Cerebellar nuclear complex (tissue), 1 donor: ENCODE measurements at places on chromosomes 2 and 18.

DNA sequence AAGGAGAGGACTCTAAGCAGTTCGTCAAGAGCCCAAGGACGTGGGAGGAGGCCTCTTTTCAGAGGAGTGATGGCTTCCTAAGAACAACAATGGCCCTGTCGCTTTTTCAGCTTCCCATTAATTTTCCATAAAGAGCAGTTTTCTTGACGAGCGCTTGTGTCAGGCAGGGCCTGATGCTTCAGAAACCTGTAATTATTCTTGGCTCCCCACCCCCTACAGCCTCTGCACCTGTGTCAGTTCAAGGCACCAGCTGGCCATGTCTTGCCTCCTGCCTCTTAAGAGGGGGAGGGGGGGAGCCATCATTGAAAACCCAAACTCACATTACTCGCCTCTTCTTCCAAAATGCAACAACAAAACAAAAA lies 32.3 kb downstream of the KLF7 start:
- peak; percentile 86 for DNase-seq

- no peak for DNase-seq
Observed at GRCh38 chr2:55420439-55420725, 726 bp upstream of the CCDC88A start.

DNA sequence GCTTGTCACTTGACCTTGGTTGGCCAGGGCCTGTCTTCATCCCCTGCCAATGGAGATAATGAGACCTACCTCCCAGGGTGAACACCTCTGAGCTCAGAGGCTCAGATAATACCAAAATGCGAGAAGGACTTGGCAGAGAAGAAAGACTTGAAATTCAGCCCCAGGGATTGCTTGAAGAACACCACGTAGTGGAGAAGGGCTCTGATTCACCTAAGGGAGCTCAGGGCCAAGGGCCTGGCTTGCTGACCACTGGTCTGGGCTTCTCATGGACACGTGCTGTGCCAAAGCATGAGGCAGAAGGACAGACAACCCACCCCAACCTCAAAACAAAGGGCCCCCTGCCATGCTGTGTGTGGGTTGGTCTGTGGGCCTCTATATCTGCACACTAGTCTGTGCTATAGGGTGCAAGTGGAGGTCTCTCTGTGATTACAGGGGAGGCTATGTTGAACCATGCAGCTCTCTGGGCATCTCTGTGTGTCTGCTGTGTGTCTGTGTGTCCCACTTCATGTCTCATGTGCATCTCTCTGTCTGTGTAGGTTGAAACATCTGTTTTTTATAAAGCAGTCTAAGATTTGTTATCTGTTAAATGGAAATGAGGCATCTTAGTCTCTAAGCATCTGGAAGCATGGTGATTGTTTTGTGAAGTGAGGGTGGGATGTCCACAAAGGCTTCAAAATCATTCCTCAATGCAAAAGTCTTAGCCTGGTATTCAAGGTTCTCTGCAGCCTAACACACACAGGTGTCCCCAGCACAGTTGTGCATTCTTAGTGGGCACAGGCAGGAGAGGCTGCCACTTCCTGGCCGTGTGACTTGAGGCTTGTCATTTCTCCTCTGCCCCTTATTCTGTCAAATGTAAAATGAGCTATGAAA lies 61.0 kb upstream of the EPAS1 start:
- no peak for DNase-seq

DNA sequence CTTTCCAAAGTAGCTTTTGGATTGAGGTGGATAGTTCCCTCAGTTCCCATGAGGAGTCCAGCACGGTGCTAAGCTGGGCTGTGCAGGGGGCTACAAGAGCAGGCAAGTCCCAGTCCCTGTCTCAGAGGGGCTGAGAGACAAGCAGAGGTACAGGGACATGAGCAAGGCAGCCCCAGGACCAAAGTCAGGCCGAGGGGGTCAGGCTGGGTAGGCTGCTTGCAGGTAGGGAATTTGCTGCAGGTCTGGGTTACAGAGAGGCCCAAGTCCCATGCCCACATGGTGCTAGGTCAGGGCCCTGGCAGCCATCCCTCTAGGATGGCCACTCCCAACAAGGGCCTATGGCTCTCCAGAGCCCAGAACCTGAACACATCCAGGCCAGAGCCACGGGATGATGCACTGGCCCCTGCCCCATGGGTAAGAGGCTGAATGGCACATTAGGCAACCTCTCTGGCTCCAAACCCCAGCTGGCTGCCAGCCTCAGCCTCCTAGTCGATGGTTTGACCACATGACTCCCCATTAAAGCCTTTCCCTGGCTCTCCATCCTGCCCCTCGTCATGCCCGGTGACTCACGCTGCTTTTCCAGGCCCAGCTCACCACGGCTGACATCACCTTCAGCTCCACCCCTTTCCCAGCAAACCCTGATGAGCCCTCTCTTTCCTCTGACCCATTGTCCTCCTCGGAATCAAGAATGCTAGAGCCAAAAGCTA lies 83.7 kb downstream of the SDC1 start:
- no peak for DNase-seq
